ENCODE measurements at places on chromosomes 12 and 14.

DNA sequence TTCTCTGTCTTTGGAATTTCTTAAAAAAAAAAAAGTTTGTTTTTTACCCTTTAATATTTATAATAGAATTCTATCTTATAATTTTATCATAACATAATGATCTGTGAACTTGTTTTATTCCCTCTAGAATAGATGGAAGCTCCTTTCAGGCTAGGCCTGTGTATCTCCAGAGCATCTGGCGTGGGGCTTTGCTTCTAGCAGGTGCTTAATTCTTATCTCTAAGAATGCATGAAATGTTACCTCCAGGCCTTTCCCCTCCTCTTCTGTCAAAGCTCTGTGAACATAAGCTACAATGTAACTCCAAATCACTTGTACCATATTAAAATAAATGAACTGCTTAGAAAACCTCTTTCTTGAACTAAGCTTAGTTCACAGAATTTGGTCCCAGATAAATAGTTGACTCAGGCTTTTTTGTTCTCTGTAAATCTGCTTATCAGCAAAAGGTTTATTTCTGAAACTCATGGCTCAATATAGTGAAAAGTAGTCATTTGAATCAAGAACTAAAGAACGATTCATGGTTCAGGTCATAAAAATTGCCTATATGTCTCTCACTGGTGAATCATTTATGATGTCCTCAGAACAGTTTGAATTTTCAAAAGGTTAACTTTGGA, 407.1 kb downstream of the TRHDE start:
- DNase-seq = no peak

DNA sequence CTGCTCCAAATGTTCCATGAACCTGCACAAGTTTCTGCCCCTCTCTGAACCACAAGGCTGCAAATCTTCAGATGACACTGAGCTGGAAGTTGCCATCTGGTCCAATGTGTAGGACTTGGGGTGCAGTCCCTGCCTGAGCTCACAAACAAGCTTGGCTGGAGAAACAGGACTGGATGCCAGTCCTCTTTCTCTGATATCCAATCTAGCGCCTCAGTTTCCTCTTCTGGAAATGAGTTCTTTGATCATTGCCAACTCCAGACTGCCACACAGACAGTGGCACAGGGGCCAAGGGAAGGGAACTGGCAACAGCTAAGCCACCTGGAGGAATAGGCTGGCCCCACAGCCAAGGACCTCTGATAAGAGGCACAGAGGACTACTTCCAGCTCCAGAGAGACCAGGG, 15.5 kb downstream of the CMKLR1 start:
- DNase-seq = no peak

DNA sequence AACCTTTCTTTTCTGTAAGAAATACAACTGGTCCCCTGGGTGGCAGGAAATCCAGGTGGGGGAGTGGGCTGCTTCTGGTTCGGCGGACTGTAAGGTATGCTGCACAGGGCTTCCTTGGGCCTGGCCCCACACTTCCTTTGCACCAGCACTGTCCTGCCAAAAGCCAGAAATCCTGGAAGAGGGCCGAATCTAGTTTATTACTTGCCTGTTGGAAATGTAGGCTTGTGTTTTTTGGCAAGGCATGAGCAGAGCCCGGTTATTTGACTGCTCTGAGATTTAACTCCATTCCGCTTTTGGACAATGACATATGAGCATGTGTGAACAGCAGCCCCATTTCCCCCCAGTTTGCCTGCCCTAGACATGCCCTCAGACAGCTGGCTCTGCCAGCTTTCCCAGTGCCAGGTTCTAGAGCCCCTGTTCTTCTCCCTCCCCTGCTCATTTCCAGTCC, 86.6 kb downstream of the BORCS5 start:
- DNase-seq = no peak

GRCh38 chr12:50251619-50252252, 31.6 kb downstream of the LIMA1 start:
- no peak for DNase-seq

- DNase-seq = no peak
Observed at GRCh38 chr12:50297996-50298395, 14.7 kb upstream of the LIMA1 start.

DNA sequence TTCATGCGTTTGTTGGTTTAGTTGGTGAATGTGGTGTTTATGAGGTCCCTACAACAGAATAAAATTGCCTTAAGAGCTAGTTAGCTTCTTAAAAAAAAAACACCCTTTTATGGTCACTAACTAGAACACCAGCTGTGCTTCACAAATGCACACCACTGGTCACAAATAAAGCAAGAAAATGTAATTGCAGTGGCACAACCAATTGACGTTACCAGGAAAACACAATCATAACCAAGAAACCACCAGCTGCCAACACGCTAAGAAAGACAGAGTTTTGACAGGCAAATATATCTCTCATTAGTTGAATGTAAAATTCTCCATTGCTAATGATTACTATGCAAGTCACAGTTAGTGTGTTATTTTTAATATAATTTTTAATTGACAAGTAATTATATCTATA, 389.9 kb downstream of the ADAMTS20 start:
- DNase-seq = no peak

DNA sequence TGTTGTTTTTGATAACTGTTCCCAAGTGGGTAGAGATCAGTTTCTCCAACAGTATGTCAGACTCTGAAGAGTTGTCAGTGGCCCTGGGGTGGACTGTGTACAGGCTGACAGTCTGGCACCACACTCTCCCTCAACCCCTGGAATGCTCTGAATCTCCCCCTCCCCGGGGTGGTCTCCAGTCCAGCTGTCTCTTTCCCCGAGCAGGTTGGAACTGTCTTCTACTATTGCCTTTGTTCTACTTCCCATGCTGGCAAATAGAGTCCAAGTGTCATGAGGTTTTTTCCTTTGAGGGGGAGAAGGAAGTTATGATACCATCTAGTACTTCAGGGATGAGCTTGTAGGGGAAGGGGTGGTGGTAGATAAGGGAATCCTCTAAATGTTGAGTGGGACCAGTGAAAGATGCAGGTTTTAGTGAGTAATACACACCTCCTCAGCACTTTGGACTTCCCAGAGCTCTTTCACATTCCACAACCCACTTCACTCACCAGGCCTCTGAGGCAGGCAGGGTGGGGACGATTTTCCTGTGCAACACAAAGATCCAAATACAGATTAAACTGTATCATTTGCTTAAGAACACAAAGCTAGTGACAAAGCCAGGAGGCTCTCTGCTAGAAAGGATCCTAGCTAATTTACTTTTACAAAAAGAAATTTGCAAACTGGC, 170.7 kb upstream of the GZMB start:
- no peak for DNase-seq

- no peak for DNase-seq
Observed at GRCh38 chr14:37936971-37937370, 270.7 kb upstream of the SSTR1 start.

DNA sequence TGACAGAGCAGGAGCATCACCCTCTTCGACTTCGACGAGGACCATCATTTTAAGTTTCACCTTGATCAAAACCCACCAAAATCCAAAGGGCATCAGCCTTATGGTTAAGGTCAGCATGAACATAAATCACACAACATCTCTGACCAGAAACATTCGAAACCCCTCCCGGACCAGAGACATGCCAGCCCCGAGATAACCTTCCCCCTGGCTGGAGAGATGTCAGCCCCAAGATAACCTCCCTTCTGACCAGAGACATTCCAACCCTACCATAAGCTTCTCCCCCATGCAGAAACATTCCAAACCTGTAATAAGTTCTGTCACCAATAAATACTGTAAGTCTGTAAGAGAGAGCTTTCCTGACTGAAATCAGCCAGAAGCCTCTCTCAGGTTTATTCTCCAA, 6.3 kb downstream of the PCNX4 start:
- no peak for DNase-seq

DNA sequence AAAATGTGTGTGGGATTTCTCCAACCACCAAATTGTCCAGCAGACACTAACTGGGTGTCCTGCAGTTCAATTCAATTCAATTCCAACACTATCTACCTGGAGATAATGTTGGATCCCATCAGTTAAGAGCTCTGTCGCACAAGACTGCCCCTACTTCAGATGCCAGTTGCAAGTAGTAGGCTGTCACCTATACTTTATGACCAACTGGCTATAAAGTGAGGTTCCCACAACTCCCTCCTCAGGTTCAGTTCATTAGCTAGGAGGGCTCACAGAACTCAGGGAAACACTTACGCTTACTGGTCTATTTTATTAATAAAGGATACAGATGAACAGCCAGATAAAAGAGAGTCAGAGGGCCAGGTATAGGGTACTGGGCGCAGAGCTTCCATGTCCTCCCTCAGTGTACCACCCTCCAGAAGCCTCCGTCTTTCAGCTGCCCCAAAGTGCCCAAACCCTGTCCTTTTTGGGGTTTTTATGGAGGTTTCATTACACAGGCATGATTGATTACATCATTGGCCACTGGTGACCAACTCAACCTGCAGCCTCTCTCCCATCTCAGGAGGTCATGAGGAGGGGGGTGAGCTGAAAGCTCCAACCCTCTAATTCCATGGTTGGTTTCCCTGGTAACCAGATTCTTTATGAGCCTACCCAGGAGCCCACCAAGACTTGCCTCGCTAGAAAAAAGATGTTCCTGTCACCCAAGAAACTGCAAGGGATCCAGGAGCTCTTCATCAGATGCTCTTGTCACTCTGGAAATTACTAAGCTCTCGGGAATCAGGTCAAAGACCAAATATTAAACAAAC, 7.5 kb upstream of the SERPINA5 start:
- DNase-seq = no peak

DNA sequence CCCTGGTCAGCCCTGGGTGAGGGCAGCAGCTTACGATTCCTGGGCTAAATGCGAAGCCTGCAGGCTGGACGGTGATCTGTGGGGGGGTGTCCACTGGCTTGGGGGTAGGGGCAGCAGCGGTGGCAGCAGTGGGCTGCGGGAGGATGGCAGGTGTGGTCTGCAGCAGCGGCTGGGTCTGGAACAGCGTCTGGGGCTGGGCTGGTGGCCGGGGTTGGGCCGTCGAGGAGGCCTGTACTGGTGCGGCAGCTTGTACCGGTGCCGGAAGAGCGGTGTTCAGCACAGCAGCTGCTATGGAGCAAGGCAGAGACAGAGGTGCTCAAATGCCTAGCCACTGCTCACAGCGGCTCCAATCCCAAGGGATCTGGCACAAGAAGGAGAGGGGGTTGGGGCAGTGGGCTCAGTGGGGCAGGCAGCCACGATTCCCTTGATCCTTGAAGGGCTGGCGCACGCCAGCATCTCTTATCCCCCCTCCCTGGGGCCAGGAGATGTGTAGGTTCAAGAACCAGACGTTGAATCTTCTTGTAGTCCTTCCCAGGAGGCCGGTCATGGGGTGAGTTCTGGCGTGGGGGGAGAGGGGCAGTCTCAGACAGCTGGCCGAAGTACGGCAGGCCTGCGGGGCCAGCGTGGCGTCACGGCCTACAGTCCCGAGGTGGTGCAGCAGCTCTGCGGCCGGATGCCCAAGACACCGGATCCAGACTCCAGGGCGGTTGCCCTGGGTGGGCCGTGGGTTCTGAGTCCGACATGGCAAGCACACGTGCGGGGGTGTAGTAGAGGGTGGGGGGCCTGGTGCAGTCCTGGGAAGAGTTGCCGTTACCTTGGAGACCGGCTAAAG, 19.9 kb downstream of the POU6F1 start:
- DNase-seq = no peak

DNA sequence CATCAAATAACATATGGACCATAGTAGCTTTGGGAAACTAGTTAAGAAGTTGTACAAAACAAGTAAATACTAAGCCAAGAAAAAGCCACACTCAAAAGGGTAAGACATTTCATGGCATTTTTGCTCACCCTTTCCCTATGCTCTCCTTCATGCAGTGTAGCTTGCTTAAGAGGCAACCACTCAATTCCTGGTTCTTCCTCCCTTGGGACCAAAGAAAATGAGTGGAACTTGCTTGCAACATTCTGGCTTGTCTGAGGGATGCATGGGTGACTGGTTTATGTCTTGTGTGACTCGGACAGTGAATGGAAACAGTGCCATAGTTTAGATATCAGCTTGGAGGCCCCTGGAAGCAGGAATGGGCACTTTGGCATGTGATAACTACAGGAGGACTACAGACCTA, 252.0 kb upstream of the ARID2 start:
- DNase-seq = no peak

GRCh38 chr12:108819920-108820706, 37.3 kb downstream of the SSH1 start:
- DNase-seq = no peak

GRCh38 chr12:51846271-51846691, 2.2 kb downstream of the FIGNL2 start:
- DNase-seq = no peak

- DNase-seq = no peak
Observed at GRCh38 chr14:86971292-86971691, 1021.7 kb downstream of the GALC start.

DNA sequence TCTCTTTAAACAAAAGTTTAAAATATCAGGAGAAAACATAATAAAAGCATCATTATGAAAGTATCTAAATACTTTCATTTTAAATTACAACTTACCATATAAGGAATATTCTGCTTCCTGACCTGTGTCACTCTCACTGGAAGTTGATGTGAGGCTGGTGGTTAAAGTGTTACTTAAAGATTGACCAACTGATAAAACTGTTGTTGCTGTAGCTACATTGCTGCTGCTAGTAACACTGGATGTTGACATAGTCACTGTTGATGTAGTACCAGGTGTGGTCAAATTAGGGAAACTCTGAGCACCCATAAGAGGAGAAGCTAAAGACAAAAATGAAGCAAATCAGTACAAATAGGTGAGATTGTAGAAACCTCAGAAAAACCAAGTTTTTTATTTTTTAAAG, 79.9 kb downstream of the HECTD1 start:
- DNase-seq = no peak

DNA sequence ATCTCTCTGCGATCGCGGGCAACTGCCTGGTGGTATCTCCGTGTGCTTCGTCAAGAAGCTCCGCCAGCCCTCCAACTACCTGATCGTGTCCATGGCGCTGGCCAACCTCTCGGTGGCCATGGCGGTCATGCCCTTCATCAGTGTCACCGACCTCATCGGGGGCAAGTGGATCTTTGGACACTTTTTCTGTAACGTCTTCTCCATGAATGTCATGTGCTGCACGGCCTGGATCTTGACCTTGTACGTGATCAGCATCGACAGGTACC, 1.6 kb upstream of the HEBP1 start:
- DNase-seq = no peak

DNA sequence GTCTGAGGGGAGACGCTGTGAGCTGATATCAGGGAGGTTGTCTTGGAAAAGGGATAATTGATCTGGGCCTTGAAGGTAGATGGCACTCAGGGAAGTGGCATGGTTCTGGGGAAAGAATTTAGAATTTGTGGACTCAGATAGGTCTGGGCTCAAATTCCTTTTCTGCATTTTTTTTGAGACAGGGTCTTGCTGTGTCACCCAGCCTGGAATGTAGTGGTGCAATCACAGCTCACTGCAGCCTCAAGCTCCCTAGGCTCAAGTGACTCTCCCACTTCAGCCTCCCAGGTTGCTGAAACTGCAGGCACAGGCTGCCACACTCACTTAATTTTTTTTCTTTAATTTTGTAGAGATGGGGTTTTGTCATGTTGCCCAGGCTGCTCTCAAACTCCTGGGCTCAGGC, 98.1 kb upstream of the NCOR2 start:
- no peak for DNase-seq

DNA sequence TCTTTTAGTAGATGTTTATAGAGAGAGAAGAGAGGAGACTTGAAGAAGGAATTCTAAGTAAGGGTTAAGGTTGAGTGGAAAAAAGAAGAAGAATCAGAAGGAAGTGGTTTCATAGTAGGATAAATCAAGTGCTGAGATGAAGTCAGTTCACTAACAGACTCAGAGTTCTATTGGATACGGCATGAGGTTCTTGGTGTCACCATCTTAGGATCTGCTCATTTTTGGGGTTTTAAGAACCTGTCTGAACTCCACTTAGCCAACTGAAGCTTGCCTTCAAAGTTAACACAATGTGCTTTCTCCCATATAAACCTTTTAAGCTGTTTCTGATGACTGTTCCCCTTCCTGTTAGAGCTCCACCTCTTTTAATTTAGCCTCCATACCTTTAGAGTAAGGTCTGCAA, 152.6 kb downstream of the PRKCH start:
- DNase-seq = no peak
